Adrenal gland (tissue), 19 donors: ENCODE measurements at places on chromosomes 11 and 22. TPM values are rescaled to one million over a fixed set of nuclear protein-coding genes. Genes with fewer than 3 reads are reported as not detected.

The PAMR1 gene
- total RNA-seq, result 25.7 TPM

The FXYD2 gene
- total RNA-seq, result 4.3 TPM

The RBFOX2 gene
- 52.0 TPM for total RNA-seq

The TEX12 gene
- total RNA-seq, result not detected

The EHF gene
- 1.6 TPM for total RNA-seq

The SMTNL1 gene
- not detected for total RNA-seq

The PHOX2A gene
- total RNA-seq, result 17.0 TPM

The RTN4R gene
- total RNA-seq, result 0.55 TPM

The CEP126 gene
- 3.3 TPM for total RNA-seq

The OR2AG1 gene
- not detected for total RNA-seq

The GGT5 gene
- 88.3 TPM for total RNA-seq

GRCh38 chr11:2217211-2218030 lies 45.8 kb upstream of the TH start:
- H3K27me3 ChIP-seq, result no peaks in the 10 kb centered on the region
- H3K27ac ChIP-seq, result no peak overlapping the region
- no peaks in the 10 kb centered on the region for H3K4me1 ChIP-seq
- no peak for DNase-seq
- no peak overlapping the region for H3K4me3 ChIP-seq

DNA sequence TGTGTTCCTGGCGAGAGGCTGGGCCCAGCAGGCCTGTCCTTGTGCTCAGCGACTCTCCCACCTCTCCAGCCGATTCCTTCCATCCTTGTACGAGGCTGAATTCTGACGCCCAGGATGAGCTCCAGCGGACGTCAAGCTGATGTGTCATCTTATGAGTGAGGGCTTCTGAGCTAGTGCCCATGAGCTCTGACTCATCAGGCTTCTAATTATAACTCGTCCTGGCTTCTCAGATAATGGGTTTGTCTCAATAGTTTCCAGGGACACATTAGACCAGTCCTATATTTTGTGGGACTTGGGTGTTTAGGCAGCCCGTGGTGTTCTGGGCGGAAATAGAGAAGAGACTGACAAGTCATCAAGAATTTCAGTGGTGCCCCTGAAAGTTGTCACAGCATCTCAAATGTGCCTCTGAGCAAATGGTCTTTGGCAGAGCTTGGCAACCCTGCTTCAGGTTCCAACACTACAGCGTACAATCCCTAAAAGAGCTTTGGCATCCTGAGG lies 108.2 kb upstream of the CD44 start:
- peak; percentile 87 for DNase-seq
- H3K36me3 ChIP-seq, result no peaks in the 10 kb centered on the region
- H3K4me3 ChIP-seq, result no peak overlapping the region
- H3K4me1 ChIP-seq, result no peaks in the 10 kb centered on the region

- H3K4me1 ChIP-seq, result no peaks in the 10 kb centered on the region
- H3K27ac ChIP-seq, result no peak overlapping the region
- no peaks in the 10 kb centered on the region for H3K36me3 ChIP-seq
- H3K27me3 ChIP-seq, result no peaks in the 10 kb centered on the region
Measured at GRCh38 chr11:17743808-17744119, 9.2 kb downstream of the KCNC1 start.

- peaks cover 30% of the 10 kb centered on the region for H3K4me1 ChIP-seq
- H3K27me3 ChIP-seq, result no peaks in the 10 kb centered on the region
- peak overlapping the region; percentile 48 for H3K4me3 ChIP-seq
- H3K36me3 ChIP-seq, result no peaks in the 10 kb centered on the region
Measured at GRCh38 chr22:50473855-50474671, 772 bp downstream of the SBF1 start.

- no peaks in the 10 kb centered on the region for H3K27me3 ChIP-seq
- peaks cover 4% of the 10 kb centered on the region for H3K4me1 ChIP-seq
- DNase-seq, result no peak
- H3K4me3 ChIP-seq, result no peak overlapping the region
- H3K36me3 ChIP-seq, result no peaks in the 10 kb centered on the region
- no peak overlapping the region for H3K27ac ChIP-seq
Measured at GRCh38 chr11:86949995-86950660, 5.1 kb downstream of the FZD4 start.

GRCh38 chr11:96012086-96012824 lies 88.3 kb upstream of the MTMR2 start:
- peak overlapping the region; percentile 47 for H3K27ac ChIP-seq
- DNase-seq, result peak; percentile 26
- no peaks in the 10 kb centered on the region for H3K27me3 ChIP-seq
- H3K4me3 ChIP-seq, result peak overlapping the region; percentile 13
- H3K36me3 ChIP-seq, result no peaks in the 10 kb centered on the region

- no peaks in the 10 kb centered on the region for H3K36me3 ChIP-seq
- H3K27me3 ChIP-seq, result no peaks in the 10 kb centered on the region
- no peaks in the 10 kb centered on the region for H3K4me1 ChIP-seq
- H3K4me3 ChIP-seq, result no peak overlapping the region
Measured at GRCh38 chr11:26623076-26623659, 51.1 kb upstream of the MUC15 start.

GRCh38 chr22:48488611-48489511 lies 1338.8 kb downstream of the BRD1 start:
- peaks cover 33% of the 10 kb centered on the region for H3K27me3 ChIP-seq
- DNase-seq, result no peak
- H3K4me1 ChIP-seq, result no peaks in the 10 kb centered on the region
- no peak overlapping the region for H3K27ac ChIP-seq
- no peak overlapping the region for H3K4me3 ChIP-seq
- no peaks in the 10 kb centered on the region for H3K36me3 ChIP-seq

DNA sequence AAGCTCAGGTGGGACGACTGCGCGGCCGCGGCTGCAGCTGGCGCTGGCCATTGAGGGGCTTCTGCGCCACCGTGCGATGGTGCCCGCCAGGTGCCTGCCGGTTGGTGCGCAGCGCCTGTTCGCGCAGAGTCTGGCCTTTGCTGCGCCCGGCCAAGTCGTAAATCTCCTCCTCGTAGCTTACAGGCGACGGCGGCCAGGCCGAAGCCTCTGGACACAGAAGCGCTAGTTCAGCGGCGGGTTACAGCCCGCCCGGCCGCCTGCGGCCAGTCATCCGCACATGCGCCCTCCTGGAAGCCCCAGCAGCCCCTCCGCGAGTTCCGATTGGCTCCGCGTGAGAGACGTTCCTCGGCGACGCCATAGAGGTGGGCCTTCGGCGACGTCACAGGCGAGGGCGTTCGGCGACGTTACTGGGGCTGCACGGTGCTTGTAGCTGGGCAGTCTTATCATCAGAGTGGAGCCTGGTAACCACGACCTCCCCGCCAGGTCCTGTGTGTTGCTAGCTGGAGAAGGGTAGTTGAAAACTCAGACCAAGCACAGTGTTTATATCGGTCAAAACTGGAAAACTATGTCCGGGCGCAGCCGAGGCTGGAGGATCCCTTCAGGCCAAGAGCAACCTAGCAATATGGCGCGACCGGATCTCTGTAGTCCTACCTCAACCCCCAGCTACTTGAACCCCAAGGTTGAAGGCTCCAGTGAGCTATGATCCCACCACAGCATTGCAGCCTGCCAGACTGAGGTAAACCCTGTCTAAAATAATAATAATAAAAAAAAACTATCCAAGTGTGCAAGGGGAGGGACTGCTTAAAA lies 265.7 kb downstream of the OR4C45 start:
- no peaks in the 10 kb centered on the region for H3K4me1 ChIP-seq
- no peak overlapping the region for H3K4me3 ChIP-seq
- H3K27ac ChIP-seq, result no peak overlapping the region
- no peaks in the 10 kb centered on the region for H3K27me3 ChIP-seq

- no peaks in the 10 kb centered on the region for H3K27me3 ChIP-seq
- H3K27ac ChIP-seq, result peak overlapping the region; percentile 82
- no peak for DNase-seq
- H3K4me3 ChIP-seq, result no peak overlapping the region
- no peaks in the 10 kb centered on the region for H3K36me3 ChIP-seq
- peaks cover 43% of the 10 kb centered on the region for H3K4me1 ChIP-seq
Measured at GRCh38 chr22:26559961-26560575, 29.9 kb downstream of the TPST2 start.

DNA sequence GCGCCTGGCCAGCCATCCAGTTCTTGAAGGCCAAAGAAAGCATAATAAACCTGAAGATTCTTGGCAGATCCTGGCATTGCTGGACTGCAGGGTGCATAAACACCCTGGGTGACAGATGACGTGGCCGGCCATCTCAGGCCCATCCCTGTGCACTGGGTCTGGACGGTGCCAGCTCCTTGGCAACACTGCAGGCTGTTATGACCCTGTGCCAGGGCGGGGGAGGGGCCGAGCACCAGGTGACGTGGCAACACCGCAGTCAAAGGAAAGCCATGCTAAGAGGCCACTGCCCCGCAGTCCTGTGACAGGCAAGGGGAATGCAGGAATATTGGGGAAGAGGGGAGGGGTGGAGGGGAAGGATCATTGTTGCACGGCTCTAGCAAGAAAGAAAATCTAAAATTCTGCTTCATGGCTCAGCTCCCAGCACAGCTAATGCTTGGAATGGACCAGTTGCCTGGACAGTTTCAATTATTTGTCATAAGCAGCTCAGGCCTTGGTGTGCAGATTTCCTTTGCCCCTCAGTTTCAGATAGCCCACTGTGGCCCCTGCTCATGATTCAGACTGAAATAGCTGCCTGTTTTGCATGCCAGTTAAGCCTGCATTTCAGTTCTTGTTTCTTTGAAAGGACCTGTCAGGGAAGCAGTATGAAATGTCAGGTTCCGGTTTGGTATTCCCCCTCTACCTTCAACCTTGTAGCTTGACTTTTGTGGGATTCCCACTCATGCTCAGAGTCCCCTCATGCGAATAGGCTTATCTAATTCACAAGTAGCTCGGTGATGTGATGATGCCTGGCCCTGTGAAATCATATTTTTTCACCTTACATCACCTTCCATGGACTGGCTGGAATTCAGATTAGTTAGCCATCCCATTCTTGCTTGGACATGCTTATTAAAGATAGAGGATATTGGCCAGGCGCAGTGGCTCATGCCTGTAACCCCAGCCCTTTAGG lies 29.7 kb upstream of the DDX6 start:
- peak; percentile 94 for DNase-seq
- peak overlapping the region; percentile 75 for H3K27ac ChIP-seq
- no peaks in the 10 kb centered on the region for H3K27me3 ChIP-seq
- no peak overlapping the region for H3K4me3 ChIP-seq

DNA sequence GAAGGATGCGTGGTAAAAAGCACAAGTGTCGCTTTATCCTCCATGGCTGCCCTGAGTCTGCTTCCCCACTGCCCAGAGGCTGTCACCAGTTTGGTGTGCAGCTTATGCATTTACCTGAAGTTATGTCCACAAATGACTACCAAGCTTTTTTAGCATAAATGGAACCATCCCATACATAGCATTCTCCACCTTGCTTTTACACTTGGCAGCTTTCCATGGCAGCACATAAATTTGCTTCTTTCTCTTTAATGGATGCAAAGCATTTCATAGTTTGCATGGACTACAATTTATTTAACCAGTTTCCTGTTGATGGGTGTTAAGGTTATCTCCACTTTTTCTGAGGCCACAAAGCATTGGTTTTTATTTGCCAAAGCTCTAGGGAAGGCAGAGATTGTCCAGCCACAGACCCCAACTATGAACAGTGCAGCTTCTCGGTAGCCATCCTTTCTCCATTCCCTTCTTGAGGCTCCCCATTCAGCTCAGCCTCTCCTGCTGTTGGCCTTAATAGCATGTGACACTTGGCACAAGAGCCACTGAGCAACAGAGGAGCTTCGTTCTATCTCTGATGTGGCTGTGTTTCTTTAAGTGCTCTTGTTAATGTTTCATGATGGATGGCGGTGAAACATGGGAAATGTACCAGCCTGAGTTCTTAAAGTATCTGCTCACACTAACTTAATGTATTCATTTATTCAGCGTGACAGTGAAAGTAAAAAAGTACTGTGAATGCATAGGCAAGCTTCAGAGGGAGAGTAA lies 59.8 kb upstream of the NAV2 start:
- H3K27ac ChIP-seq, result no peak overlapping the region
- no peak for DNase-seq
- H3K27me3 ChIP-seq, result no peaks in the 10 kb centered on the region
- H3K4me1 ChIP-seq, result no peaks in the 10 kb centered on the region
- H3K4me3 ChIP-seq, result no peak overlapping the region

DNA sequence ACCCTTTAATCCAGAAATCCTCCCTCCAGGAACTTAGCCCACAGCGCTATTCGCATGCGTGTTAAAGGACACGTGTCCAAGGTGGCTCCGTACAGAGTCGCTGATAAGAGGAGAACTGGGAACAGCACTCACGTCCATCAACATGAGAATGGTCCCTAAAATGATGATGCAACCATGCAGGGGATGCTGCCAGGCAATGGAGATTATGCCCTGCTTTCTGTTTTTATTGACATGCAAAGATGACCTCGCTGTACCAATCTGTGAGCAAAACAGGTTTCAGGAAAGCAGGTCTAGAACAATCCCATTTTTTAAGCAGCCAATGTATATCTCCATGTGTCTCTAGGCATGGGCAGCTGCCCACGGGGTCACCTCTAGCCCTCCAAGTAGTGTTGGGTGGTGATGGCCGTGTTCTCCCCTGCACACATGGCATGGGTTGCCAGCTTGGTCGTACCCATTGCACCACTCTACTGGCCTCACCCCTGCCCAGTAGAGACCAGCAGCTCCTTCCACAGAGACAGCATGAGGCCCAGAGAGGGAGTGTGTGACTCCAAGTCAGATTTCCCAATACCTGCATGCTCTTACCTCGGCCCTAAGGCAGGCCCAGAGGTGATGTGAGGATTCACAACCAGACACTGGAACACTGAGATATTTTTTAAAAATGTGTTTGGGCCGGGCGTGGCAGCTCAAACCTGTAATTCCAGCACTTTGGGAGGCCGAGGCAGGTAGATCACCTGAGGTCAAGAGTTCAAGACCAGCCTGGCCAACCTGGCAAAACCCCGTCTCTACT lies 68.3 kb upstream of the LINC01488 start:
- DNase-seq, result no peak
- H3K36me3 ChIP-seq, result no peaks in the 10 kb centered on the region
- no peak overlapping the region for H3K27ac ChIP-seq
- H3K4me1 ChIP-seq, result no peaks in the 10 kb centered on the region
- no peak overlapping the region for H3K4me3 ChIP-seq
- no peaks in the 10 kb centered on the region for H3K27me3 ChIP-seq
